ENCODE measurements at places on chromosomes 2 and 18.

GRCh38 chr18:28176948-28177827 is at the start of gene CDH2:
Gene CDH2, minus strand, starts transcription at chr18:28177130. Its CDS starts 108 bp downstream, at chr18:28177022.
- DNase-seq, result peak; percentile 85

- DNase-seq, result no peak
Observed at GRCh38 chr2:187774551-187775071, 220.4 kb upstream of the TFPI start.

- DNase-seq, result no peak
Observed at GRCh38 chr2:51620796-51621195, 588.9 kb upstream of the NRXN1 start.

- DNase-seq, result no peak
Observed at GRCh38 chr2:240301256-240301795, 134.1 kb upstream of the GPC1 start.

- DNase-seq, result no peak
Observed at GRCh38 chr2:29589440-29590103, 331.8 kb downstream of the ALK start.

- no peak for DNase-seq
Observed at GRCh38 chr18:58315739-58316215, 271.8 kb downstream of the NEDD4L start.

- no peak for DNase-seq
Observed at GRCh38 chr2:36360063-36360462, 4.5 kb downstream of the CRIM1 start.

DNA sequence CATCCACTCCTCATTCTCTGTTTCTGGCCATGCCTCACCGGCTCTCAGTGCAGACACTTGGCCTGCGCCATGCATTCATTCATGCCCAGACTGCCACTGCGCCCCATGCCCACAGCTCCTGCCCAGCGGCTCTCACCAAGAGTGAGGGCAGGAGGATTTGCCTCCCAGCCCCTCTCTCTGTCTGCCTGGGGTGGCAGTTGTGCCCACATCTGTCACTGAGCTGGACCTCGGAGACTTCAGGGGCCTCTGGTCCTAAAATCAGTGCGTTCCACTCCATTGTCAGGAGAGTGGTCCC is 75.1 kb downstream of the CIB4 start:
- DNase-seq, result no peak

DNA sequence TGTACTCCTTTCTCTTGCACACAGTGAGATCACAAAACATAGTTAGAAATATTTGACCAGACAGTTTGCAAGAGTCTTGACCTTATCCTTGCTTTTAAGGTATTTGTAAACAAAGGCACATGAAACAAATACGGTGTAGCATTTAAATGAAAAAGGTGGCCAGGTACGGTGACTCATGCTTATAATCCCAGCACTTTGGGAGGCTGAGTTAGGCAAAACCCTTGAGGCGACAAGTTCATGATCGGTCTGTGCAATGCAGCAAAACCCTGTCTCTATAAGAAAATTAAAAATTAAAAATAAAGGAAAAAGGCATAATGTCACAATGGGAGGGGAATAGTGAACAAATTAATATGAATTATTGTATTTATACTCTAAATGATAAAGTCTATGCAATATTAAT is 109.5 kb upstream of the PIK3C3 start:
- no peak for DNase-seq

- DNase-seq, result no peak
Observed at GRCh38 chr2:24082787-24083566, 1.7 kb downstream of the TP53I3 start.

DNA sequence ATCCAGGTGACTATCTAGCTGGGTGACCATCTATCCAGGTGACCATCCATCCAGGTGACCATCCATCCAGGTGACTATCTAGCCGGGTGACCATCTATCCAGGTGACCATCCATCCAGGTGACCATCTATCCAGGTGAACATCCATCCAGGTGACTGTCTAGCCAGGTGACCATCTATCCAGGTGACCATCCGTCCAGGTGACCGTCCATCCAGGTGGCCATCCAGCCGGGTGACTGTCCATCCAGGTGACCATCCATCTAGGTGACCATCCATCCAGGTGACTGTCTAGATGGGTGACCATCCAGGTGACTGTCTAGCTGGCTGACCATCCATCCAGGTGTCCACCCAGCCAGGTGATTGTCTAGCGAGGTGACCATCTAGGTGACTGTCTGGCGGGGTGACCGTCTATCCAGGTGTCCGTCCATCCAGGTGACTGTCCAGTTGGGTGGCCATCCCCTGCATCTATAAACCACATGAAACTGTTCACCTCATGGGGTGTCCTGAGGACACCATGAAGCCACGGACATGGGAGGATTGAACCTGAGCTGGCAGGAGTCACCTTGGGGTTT is 305.3 kb downstream of the NDUFA10 start:
- no peak for DNase-seq

- DNase-seq, result no peak
Observed at GRCh38 chr2:180158961-180159360, 151.9 kb upstream of the CWC22 start.

DNA sequence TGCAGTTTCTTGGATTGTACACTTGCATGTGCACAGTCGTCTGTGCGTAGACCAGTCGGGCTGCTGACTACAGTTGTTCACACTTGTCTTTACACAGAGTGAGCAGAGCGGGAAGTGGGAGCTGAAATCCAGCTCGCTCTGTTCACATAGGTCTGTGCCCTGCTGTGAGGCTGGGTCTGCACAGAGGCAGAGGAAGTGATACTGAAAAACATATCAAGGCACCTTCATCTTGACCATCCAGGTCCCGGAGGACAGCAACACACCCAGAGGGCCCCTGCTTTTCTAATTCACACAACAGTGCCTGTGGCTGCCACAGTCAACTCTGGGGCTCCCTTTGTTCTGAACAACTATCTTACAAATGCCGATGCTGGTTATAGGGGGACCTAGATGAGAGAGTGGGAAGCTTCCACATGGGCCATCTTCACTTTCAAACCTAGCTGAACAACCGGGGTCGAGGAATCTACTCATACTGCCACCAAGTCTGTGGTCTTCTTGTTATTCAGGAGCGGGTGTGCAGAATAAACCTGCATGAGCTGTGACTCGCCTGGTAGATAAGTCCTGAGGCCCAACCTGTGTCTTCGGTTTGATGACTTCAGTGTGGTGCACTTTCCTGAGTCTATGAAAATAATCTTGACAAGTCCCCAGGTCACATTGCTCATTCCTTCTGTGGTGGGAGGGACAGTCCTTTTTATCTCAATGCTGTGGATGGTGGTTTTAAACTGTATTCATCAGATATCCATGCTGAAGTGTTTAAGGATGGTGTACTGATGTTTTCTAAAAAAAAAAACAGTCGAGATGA is 3.5 kb upstream of the ADNP2 start:
- DNase-seq, result no peak

DNA sequence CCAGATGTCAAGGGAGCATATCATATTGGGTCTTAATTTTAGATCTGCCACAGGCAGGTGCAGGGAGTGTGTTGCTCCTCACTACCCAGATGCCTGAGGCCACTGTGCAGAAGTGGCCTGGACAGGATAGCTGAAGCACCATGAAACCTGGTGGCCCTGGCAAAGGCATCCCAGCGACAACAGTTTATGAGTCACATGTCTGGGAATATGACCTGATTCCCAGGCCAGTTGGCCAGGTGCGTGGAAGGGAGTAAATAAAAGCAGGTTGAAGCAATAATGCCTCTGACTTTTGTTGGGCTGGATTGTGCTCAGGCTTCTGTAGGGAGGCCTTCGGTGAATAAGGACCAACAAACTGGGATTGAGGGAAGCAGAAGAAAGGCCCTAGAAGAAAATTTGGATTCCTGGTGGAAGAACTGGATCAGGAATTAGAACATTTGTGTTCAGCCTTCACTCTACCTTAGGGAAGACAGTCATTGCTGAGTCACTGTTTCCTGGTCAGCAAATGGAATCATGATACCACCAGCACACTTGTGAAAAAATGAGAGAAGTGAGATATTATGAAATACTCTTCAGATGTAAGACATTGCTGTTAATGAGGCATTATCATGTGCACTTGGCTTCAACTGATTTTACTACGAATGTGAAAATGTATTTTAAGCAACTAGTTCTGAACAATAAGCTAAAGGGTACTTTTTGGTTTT is 78.4 kb upstream of the ZNF516 start:
- DNase-seq, result no peak

DNA sequence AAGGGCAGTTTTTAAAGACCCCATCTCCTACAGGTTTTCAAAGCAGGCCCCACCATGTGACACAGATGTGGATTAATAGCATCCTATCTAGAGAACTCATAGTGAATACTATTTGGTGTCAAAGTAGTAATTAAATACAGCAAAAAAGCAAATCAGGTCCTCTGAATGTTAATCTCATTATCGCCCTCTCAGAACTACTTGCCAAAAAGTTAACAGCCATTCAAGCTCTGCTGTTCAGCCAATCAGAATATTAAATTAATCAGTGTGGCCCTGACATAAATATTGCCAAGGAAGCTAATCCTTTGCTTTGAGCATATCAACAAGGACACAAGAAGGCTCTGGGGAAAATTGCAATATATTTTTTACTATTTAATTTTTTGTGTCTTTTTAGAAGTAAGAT is 428.9 kb upstream of the SOX11 start:
- no peak for DNase-seq

- no peak for DNase-seq
Observed at GRCh38 chr18:32851936-32852335, 79.1 kb upstream of the KLHL14 start.

- DNase-seq, result no peak
Observed at GRCh38 chr2:236008006-236008405, 160.2 kb downstream of the GBX2 start.

GRCh38 chr18:70332694-70333093 is 43.8 kb downstream of the SOCS6 start:
- DNase-seq, result no peak

- DNase-seq, result no peak
Observed at GRCh38 chr2:174632841-174633622, 35.4 kb upstream of the WIPF1 start.

GRCh38 chr2:118250001-118250400 is 161.7 kb downstream of the INSIG2 start:
- no peak for DNase-seq

- no peak for DNase-seq
Observed at GRCh38 chr2:161165266-161165665, 5.0 kb downstream of the TANK start.

- DNase-seq, result no peak
Observed at GRCh38 chr18:76131738-76132137, 363.3 kb downstream of the ZNF516 start.

DNA sequence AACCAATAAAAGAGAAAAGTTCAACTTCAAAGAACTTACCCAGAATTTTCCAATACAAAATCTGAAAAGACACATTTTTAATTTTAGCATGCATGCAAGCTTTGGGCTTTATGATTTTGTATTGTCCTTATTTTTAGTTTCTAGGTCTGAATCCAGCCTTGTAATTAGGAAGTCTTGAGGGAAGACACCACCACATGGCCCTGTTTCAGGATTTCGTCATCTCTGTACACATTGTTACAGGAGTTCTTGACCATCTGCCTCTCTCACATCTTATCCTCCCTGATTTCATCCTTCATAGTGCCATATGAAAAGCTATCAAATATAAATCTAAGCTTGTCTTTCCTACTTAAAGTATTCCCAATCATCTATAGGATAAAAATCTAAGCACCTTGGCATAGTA is 176.1 kb downstream of the TXNL1 start:
- no peak for DNase-seq

GRCh38 chr2:179891237-179891636 is 29.8 kb upstream of the ZNF385B start:
- no peak for DNase-seq

Measured in Ammon's horn (tissue), 1 donor.